ENCODE measurements at places on chromosomes 12 and 14.

GRCh38 chr12:107339487-107339886 lies 246.1 kb upstream of the CRY1 start:
- DNase-seq: no peak

- DNase-seq: no peak
These were observed 91.2 kb upstream of the BMP4 start for GRCh38 chr14:54047645-54048308.

DNA sequence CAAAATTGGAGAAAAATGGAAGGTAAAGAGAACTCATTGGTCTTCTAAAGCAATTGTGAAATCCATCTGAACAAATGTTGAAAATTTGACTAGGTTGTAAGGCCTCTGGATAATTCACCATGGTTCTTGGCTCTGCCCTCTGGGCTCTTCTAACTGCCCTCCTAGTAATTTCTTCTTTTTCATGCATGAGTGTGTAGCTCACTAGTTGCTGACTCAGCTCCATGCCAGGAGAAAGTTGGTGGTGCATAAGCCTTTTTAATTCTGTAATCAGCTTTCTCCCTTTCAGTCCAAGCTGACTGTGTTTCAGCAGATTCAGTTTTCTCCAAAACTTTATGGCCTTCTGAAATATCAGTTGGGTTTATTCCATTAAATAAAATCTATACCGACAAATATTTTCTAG lies 877.8 kb upstream of the ATXN7L3B start:
- DNase-seq: no peak

DNA sequence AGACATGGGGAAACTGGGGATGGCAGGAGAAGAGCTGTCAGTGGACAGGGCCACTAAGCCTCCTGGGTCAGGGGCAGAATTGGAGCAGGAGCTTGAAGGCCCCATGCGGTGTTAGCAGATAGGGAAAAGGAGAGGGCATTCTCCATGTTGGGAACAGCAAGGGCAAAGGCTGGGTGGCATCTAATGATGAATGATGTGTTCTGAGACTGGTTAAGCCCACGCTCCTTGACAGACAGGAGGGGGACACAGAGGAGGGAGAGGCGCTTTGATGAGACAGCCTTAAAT lies 63.0 kb downstream of the CLMN start:
- no peak for DNase-seq

DNA sequence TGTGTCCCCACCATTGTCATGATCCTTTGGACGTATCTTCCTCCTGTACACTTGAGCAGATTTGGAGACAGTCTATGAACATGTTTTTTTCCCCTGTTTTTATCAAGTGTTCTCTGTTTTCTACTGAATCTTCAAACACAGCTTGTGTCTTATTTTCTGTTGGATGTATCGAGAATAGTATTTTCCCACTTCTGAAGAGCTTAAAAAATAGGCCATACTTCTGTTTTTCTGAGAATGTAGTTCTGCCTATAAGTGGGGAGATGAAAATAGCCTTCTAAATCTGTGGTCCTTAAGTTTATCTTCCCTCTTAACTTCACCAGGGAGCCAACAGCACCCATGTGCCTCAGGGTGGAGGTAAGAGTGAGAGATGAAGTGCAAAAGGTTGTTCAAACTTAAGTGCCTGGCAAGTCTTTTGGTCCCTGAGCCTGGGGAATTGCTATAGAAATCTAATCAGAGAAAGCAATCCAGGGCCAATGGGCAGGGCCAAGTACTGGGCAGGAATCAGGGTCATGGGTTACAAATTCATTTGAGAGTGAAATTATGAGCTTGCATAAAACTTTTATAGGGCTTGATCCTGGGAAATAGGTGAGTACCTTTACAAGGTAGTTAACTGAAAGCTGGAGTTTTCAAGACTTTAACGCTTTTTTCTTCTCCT lies 58.9 kb downstream of the ARF6 start:
- no peak for DNase-seq

DNA sequence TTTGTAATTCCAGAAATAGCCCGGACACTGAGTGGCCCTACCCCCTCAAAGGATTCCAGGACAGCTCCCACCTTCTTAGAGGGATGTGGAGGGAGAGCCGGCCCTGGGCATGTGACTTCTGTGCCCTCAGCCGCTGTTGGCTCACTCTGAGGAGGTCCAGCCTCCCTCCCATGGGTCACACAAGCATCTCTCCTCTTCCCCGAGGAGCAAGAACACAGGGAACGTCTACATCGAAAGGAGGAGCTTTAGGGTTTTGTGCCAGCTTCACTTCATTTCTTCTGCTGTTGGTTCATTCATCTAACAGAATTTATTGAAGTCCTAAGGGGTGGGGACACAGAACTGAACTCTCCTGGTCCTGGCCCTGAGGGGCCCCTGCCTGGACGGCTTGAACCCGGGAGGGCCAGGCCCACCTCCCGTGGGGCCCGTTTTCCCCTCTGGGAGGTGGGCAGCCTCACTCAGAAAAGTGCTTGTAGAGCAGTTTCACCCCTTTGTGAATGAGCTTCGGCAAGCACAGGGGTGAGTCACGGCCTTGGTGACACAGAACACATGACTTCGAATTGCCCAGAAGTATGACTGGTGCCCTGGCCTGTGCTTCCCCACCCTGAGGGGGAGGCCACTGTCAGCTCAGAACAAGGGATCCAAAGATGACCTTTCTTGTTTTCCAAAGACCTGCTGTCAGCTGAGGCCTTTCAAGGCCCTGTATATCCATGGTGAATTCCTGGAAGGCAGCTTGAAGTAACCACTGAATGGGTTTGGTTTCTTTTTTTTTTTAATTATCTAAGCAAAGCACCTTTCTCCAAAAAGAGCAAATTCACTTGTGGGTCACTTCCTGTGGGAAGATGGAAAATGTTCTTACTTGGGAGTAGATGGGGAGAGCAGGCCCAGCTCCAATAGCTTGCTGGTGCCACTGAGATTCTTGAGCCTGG lies 39.2 kb downstream of the NFKBIA start:
- DNase-seq: peak; percentile 56

DNA sequence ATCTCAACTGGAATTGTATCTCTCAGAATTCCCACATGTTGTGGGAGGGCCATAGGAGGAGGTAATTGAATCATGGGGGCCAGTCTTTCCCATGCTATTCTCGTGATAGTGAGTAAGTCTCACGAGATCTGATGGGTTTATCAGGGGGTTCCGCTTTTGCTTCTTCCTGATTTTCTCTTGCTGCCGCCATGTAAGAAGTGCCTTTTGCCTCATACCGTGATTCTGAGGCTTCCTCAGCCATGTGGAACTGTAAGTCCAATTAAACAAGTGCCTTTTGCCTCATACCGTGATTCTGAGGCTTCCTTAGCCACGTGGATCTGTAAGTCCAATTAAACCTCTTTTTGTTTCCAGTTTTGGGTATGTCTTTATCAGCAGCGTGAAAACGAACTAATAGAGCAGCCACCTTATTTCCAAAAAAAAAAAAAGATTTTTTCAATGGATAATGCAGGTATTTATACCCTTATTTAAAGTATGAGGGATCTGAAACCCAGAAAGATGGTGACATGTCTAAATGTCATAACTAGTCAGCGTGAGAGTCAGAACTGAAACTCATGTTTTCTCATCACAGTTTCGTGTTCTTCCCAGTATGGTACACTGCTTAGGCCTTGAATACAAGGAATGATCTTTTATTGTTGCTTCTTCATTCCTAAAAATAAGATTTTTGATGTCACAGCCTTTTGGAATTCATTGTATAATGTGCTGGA lies 89.6 kb downstream of the ERC1 start:
- DNase-seq: no peak

DNA sequence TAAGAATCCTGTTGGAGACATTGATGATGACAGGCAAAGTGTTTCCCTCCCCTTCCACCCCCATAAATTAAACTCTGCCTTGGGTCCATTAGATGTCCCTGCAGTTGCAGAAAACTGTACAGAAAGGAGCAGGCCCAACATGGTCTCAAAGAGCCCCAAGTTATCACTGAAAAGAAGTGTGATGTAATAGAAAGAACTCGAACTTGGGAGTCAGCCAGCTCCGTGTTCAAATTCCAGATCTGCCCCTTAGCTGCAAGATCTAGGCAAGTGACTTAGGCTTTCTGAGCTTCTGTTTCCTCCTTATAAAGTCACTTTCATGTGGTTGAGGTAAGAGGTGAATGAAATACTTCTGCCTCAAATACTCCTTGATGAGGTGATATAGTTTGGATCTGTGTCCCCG lies 49.6 kb upstream of the CEP83 start:
- DNase-seq: no peak

- no peak for DNase-seq
These were observed 1.2 kb downstream of the SLC2A13 start for GRCh38 chr12:40104461-40105264.

- DNase-seq: no peak
These were observed 1102.8 kb downstream of the BCL11B start for GRCh38 chr14:98169170-98169587.

- no peak for DNase-seq
These were observed 54.4 kb downstream of the SETD3 start for GRCh38 chr14:99426265-99426664.

DNA sequence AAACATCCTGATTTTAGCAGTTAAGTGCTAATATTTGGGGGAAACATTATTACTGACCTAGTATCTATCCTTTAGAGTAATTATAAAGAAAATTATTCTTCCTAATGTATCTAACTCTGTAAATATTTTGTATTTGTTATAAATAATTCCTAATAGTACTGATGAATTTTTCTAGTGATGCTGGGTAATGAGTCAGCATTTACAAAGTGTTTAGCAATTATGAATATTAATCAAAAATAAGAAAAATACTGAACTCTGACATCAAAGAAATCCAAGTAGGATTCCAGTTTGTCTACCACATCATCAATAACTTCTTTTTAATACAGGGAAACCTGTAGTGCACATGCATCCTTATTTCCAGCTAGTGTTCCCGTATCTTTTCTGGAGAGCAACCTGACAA lies 9.0 kb downstream of the NAP1L1 start:
- DNase-seq: no peak

- DNase-seq: no peak
These were observed 163.5 kb downstream of the MON2 start for GRCh38 chr12:62629971-62630739.

GRCh38 chr12:112950701-112951100 lies 12.4 kb downstream of the OAS3 start:
- no peak for DNase-seq

DNA sequence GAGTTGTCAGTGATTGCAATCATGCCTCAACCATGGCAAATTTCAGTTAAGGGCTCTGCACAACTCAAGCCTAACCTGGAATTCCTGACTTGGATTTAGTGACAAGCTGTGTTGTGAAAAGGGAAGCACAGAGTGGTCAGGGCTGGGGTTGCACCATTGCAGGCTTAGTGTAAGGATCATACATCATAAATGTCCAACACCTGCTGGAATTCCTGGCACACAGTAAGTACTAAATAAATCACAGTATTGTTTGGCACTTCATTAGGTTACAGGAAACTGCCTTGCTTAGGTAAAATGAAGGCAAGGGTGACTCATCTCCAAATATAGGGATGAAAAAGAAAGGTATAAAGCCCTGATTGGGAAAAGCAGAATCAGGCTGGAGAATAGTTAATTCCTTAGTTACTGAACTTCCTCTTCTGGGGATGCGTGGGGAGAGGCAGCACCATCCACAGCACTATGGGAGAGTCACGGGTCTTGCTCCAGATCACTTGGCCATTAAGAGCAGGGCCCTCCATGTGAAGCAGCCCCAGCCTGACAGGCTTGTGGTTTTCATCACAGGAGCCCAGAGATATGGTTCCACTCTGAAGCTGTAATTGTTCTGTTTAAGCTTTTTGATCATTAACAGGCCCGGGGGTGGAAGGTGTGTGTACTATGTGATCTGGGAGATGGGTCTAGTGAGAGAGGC lies 39.7 kb downstream of the SLC8A3 start:
- no peak for DNase-seq

DNA sequence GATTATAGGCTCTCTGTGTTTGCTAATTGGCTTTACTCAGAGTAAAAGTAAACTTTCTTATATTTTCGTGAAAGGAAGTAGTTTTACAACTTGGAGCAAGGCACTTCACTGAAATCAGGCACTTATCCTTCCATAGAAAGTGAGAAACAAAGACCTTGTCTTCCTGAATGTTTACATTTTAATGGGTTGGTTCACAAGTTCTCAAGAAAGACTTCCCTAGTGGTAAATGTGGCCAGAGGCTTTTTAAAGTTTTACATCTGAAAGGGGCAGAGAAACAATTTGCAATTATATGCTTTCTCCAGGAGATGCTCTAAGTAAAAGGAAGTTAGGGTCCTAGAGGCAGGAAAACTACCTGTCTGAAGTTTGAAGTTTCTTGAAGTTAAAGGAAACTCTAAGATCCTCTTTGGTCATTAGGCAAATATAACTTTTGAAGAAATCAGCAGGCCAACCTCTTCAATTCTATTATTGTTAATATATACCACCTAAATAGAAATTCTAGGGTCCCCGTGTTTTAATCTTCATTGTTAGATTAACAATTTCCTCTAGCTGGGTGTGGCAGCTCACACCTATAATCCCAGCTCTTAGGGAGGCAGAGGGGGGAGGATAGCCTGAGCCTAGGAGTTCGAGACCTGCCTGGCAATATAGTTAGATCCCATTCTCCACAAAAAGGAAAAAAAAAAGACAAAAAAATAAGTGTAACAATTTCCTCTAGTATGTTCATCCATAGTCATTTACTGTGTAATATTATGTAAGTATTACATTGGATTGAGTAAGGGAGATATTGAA lies 644.9 kb upstream of the FOXG1 start:
- no peak for DNase-seq
